Body of pancreas (tissue), 4 donors: ENCODE measurements at places on chromosomes 2 and 18.

GRCh38 chr2:53442783-53443182 is 324.8 kb upstream of the CHAC2 start:
- DNase-seq: peak; percentile 27

DNA sequence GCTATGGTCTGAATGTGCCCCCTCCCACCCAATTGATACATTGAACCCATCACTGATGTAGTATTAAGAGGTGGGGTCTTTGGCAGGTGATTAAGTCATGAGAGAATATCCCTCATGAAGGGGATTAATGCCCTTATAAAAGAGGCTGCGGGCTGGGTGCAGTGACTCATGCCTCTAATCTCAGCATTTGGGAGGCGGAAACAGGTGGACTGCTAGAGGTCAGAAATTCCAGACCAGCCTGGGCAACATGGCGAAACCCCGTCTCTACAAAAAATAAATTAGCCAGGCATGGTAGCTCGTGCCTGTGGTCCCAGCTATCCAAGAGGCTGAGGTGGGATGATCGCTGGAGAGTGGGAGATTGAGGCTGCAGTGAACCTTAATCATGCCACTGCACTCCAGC is 14.3 kb downstream of the POLR2D start:
- DNase-seq: no peak

GRCh38 chr2:151638191-151638933 is 95.9 kb downstream of the NEB start:
- DNase-seq: no peak

DNA sequence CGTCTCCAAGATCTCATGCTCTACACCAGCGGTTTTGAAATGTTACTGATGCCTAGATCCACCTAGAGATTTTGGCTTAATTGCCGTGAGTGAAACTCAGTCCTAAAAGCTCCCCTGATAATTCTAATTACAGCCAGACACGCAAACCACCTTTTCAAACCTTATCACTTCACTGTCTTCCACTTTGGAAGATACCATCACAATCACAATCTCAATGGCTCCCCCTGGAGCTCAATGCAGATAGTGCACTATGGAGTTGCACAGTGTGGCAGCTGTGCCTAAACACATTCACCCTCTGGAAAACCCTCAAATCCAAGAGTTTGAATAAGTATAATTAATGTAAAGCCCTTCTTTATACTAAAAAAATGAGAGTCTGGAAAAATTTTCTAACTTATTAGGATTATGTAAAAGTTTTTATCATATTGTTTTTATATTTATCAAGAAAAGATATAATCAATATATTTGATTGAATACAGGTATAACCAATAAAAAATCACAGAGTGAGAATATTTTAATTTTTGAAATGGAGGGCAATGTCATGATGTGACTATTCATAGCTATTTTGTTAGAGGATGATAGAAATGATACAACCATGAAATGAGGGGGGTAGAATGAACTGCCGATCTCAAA is 102.9 kb upstream of the SLC8A1 start:
- DNase-seq: peak; percentile 49

GRCh38 chr2:66240286-66240685 is 194.6 kb upstream of the MEIS1 start:
- no peak for DNase-seq

DNA sequence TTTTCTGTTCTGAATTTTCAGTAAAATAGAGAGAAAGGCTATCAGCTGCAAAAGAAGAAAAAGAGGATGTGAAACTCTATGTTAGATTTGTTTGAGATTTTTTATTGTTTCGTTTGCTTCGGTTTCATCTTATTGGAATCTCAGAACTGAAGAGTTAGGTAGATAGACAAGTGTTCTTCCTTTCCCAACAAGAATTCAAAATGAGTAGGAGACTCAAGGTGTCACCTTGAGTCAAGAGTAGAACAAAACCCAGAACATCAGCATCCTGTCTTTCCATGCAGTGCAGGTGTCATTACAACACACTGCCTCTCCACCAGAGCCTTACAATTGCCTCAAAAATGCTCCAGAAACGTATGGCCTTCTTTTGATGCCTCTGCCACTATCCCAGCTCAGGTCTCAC is 21.1 kb downstream of the NBAS start:
- no peak for DNase-seq

DNA sequence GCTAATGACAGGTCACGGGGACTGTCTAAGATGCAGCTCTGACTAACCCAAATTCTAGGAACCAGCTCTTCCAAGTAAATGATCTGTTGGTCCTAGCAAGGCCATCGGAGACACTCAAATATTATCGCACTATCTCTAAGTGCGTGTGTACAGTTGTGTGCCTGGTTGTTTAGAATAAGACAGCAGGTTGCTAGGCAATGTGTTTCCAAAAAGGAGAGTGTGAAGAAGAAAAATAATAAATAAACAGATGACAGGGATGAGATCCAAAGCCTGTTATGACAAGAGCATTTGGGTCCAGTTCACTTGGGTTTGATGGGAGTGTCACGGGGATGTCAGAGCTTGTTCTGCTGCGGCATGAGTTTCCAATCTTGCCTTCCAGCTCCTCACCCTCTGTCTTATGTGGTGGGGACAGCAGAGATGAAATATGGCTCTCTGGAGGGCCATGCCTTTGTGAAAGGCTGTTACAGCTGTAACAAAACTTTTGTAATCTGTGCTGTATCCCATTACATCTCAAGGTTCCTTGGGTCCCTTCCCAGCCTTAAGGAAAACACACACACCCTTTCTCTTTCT is 127.5 kb upstream of the TNP1 start:
- no peak for DNase-seq

GRCh38 chr18:4230450-4231168 is 224.5 kb downstream of the DLGAP1 start:
- DNase-seq: no peak

DNA sequence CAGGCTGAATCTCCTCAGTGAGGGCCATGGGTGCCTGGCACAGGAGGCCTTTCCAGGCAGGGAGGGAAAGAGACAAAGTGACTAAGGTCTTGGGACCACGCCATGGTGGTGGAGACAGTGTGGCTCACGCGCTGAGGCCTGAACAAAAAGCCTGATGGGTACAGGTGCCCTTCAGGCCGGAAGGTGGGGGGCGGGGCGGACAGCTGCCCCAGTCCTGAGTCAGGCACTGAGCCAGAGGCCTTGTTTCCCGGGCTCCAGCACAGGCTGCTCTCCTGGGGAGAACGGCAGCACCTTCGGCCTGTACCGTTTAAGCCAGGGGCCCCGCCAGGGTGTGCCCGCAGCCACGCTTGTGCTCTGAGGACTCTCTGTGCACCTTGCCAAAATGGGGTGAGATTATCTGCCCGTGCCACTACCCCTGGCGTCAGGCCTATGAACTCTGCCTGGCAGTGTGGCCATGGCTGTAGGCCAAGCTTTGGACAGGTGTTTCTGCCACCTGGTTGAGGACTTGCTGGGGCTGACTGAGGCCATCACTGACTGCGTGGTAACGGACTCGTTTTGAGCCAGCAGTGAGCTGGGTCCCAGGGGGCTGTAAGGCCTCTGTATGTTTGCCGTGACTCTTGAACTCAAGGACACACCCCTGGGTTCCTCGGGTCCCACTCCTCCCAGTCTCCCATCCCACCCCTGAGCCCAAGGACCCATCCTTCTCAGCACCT is 31.7 kb upstream of the DNMT3A start:
- peak; percentile 88 for DNase-seq

DNA sequence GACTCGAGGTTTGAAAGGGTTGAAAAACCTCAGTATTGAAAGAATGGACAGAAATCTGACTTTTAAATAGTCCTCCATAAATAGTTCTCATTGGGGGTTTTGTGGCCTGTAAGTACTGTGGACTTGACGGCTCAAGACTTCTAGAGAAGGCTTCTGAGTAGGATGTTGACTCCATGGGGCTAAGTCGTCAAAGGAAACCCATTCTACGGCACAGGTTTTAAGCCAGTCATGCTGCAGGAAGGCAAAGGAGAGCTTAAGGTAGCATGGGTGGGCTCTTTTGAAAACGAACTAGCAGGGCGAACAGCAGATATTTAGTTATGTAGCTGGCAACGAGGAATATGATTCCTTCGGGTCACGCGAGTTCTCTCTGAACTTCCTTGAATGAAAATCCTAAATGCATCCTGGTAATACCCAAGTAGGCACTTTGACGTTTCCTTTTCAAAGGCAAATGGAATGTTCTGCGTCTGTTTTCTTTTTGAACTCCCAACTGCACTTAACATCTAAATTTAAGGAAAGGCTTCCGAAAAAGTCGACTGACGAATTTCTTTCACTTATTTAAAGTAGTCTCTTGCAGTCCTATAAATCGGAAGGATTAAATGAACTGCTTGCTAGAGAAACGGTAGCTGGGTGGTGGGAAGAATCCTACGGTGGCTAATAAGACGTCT is 1.1 kb upstream of the NEDD4L start:
- no peak for DNase-seq

GRCh38 chr18:3048121-3048520 is 35.2 kb upstream of the LPIN2 start:
- DNase-seq: no peak

DNA sequence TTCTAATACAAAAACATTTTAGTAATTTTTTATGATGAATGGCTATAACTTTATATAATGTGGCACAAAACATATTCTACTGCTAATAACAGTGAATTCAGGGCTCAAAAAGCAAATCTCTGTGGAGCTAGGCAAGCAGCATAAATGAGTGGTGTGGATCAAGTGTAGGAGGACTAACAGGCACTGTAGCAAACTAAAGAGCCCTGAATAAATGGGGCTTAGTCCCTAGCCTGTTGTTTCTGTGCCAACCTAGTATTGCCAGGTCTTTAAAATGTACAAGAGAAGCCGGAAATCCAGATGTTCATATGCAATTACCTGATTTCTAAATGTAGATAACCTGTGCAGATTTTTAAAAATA is 18.5 kb downstream of the REL start:
- no peak for DNase-seq

DNA sequence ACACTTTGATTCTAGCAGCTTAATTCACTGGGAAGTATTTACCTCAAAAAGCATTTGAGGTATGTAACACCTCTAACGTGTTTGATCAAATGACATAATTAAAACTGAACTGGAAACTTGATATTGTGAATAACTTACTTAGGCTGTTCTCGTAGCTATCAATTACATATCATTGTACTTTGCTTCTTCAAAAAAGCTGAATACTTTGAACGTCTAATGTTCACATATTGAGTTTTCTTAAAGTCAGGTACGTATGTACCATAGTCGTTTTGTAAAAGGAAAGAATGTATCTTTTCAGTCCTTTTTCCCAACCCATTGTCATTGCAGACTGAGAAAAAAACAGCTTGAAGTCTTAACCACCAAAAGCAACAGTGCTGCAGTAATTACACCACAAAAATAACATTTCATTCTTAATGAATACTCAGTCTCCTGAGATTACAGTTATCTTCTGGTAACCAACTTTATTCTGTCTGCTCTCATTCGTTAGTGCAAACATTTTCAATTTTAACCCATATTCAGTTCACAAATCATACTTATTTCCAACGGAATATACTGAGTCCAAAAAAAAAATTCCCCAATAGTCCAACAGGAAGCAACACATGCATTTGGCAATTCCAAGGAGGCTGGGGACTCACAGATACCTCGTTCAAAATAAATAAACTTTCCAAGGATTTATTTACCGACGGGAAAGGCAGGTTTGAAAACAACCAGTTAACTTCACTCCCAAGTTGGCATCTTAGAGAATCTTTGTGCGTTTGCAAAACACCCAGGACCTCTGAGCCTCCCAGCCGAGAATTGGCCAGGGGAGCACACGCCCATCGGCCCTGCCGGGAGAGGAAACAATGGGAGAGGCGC is 1.1 kb downstream of the CHN1 start:
- DNase-seq: no peak

DNA sequence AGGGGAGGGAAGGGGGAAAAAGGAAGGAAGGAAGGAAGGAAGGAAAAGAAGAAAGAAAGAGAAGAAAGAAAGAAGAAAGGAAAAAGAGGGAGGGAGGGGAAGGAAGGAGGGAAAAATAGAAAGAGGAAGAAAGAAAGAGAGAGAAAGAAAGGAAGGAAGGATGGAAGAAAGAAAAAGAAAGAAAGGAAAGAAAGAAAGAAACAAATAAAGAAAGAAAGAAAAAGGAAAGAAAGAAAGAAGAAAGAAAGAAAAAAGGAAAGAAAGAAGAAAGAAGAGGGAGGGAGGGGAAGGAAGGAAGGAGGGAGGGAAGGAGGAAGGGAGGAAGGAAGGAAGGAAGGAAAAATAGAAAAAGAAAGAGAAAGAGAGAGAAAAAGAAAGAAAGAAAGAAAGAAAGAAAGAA is 315.8 kb upstream of the PIK3C3 start:
- no peak for DNase-seq

DNA sequence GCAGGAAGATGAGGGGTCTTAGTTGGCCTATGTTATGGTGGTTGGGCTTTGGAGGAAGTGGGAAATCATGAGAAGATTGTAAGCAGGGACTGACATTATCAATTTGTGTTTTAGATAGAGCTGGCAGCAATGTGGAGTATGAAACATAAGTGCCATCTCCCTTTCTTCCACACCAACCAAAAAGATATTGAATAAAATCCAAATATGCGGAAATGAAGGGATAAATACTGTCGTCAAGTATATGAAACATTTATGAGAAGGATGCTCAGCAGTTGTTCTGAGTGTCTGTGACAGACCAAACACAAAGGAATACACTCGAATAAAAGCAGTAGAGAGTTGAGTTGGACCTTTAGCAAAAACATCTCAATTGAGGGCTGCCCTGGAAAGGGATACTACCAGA is 1090.0 kb upstream of the ZEB2 start:
- DNase-seq: no peak

GRCh38 chr2:212858496-212858895 is 292.9 kb downstream of the IKZF2 start:
- DNase-seq: no peak

DNA sequence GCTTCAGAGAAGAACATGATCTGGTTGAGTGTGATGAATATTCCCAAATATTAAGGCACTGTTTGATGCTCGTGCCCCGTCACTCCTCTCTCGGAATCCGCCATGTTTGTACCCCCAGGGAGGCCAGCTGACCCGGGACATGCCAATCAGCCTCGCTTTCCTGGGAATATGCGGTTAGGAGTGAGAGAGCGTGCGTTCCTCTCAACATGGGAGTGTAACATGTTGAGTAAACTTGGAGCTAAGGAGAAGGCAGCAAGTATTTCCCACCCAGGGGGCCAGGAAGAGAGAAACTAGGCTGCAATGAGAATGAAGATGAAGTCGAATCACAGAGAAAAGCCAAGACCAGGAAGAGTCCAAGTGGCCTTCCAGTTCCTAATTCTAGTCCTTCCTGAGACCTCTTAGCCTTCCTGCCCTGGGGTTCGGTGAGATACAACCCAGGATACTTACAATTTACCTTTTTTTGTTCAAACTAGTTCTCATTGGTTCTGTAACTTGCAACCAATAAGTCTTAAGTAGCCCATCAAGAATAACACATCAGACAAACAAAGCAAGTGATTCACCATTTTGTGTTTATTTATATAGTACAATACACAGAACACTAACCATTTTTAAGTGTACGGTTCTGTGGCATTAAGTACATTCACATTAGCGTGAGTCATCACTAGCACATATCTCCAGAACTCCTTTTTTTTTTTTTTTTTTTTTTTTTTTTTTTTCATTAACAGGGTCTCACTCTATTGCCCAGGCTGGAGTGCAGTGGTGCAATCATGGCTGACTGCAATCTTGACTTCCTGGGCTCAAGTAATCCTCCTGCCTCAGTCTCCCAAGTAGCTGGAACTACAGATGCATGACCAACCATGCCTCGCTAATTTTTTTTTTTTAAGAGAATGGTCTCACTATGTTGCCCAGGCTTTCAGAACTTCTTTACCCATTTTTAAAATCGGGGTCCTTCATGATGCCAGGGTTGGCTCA is 36.4 kb upstream of the SLC1A4 start:
- DNase-seq: no peak

- DNase-seq: no peak
Observed at GRCh38 chr2:178949584-178949983, 100.4 kb downstream of the CCDC141 start.

- DNase-seq: no peak
Observed at GRCh38 chr2:128413014-128413717, 94.5 kb upstream of the HS6ST1 start.
